Non-pigmented ciliary epithelial cell (primary cell): ENCODE measurements at places on chromosomes 7 and 10.

- no peak for DNase-seq
Observed at GRCh38 chr10:71219918-71220688, 7.7 kb downstream of the UNC5B start.

DNA sequence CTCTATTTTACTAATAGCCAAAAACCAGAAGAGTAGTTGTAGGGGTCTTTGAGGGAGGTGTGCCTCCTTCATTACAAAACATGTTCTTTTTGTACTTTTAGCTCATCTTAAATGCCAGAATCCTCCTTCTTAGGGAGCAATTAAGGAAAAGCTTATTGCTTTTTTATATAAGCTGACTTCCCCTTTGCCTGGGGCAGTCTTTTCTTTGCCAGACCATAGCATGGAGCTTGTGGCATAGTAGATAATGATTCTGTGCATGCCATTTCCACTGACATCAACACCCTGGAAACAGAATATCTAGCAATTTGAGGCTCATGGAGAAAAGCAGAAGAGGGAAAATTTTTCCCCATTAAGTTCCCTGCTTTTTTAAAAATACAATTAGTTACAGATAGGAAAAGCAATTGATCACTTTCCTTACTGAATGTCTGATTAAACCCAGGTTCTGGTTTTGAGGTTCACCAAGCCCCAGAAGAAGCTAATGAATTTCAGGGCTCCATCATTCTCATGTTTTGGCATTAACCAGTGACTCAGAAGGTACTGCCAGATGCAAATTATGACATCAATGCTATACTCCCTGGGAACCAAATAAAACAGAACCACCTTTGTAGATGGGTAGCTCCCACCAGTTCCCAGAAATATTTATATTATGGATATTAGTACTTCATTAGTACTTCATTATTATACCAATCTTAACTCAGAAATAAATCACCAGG is 410.6 kb downstream of the KCNMA1 start:
- DNase-seq, result no peak

DNA sequence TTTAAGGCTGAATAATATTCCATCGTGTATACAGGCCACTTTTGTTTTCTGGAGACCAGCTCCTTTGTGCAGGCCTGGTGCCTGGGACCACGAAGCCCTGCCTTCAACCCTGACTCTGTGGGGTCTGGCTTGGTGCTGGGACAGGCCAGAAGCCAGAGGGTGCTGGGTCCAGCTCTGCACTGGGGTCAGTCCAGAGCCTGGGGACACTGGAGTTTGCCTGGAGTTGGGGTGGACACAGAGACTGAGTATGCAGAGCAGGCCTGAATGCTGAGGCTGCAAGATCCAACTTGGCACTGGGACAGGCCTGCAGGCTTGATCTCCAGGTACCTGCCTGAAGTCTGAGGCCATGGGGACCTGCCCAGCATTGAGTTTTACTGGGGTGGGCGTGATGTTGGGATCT is 558.8 kb upstream of the CNTNAP2 start:
- no peak for DNase-seq

- DNase-seq, result no peak
Observed at GRCh38 chr7:65971021-65971420, 11.0 kb downstream of the GUSB start.

DNA sequence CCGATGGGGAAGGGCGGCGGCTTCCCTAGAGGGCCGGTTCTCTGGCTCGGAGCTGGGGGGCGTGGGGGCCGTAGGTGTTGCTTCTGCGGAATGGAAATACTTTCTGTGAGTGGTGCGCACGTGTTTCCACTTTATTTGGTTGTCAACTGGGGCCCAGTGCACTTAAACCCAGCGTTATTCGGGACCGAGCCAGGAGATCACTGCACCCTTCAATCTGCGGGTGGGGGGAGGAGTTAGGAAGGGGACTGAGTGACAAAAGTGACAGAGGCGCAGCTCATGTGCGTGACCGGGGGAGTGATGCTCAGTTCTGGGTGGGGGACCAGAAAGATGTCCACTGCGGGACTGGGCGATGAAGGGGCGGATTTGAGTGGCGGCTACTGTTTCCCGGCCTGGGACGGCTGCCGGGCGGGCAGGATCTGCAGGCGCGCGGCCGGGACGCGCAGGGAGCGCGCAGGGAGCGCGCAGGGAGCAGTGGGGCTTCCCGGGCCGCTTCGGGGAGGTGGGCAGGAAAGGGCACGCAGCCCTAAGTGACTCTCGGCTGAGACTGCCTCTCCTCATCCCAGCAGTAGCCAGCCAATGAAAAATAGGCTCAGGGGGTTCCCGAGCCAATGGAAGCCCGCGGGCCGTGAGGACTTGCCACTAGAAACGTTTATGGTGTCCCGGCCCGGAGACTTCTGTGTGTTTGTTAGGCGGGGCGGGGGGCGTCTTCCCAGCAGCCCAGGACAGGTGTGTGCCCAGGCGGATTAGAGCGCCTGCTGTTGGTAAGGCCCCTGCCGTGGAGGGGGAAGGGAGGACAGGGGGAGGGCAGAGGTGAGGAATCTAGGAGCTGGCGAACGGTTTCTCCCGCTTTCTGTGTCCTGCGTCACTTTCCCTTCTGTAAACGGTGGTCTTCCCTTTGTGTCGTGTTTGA is 54.3 kb upstream of the KDM7A start:
- no peak for DNase-seq

- DNase-seq, result no peak
Observed at GRCh38 chr10:124955868-124956267, 13.9 kb downstream of the ZRANB1 start.

GRCh38 chr10:17003151-17003550 is 126.5 kb downstream of the CUBN start:
- peak; percentile 97 for DNase-seq

DNA sequence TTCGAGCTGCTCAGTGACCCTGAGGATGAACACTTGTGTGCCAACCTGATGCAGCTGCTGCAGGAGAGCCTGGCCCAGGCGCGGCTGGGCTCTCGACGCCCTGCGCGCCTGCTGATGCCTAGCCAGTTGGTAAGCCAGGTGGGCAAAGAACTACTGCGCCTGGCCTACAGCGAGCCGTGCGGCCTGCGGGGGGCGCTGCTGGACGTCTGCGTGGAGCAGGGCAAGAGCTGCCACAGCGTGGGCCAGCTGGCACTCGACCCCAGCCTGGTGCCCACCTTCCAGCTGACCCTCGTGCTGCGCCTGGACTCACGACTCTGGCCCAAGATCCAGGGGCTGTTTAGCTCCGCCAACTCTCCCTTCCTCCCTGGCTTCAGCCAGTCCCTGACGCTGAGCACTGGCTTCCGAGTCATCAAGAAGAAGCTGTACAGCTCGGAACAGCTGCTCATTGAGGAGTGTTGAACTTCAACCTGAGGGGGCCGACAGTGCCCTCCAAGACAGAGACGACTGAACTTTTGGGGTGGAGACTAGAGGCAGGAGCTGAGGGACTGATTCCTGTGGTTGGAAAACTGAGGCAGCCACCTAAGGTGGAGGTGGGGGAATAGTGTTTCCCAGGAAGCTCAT is 1.1 kb downstream of the DDIT4 start:
- DNase-seq, result no peak

DNA sequence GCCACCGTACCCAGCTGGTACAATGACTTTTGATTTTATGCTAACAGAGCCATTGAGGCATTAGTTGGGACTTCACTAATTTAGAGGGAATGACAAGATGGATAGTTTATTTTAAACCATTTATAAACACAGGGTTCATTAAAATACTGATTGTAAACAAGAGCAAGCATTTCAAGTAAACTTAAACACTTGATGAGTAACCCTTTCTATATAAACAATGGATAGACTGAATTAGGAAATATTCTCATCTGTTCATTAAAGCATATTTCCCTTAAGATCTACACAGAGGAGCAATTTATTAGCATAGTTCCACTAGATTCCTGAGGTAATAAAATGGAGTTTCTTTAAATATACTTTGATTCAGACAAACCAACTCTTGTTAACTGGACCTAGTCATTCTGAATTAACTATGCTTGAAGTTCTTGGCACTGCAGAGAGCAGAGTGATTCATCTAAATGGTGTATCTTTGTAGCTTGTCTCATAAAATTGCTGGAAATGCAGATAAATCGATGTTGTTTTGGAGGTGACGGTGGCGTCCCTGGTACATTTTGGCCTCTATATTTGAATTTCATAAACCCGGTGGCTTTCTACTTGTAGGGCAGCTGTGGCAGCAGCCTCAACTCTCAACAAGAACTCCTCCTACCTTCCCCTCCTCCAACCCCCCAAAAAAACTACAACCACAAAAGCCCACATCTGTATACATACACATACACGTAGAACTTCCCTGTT is 15.4 kb upstream of the VDAC2 start:
- DNase-seq, result no peak

DNA sequence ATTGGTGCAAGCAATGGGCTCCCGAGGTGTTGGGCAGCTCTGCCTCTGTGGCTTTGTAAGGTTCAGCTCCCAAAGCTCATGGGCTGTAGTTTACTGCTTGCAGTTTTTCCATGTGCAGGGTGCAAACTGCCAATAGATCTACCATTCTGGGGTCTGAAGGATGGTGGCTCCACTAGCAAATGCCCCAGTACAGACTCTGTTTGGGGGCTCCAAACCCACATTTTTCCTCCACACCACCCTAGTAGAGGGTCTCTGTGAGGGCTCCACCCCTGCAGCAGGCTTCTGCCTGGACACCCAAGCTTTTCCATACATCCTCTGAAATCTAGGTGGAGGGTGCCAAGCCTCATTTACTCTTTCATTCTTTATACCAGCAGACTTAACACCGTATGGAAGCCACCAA is 17.4 kb upstream of the ZNF37A start:
- DNase-seq, result no peak

DNA sequence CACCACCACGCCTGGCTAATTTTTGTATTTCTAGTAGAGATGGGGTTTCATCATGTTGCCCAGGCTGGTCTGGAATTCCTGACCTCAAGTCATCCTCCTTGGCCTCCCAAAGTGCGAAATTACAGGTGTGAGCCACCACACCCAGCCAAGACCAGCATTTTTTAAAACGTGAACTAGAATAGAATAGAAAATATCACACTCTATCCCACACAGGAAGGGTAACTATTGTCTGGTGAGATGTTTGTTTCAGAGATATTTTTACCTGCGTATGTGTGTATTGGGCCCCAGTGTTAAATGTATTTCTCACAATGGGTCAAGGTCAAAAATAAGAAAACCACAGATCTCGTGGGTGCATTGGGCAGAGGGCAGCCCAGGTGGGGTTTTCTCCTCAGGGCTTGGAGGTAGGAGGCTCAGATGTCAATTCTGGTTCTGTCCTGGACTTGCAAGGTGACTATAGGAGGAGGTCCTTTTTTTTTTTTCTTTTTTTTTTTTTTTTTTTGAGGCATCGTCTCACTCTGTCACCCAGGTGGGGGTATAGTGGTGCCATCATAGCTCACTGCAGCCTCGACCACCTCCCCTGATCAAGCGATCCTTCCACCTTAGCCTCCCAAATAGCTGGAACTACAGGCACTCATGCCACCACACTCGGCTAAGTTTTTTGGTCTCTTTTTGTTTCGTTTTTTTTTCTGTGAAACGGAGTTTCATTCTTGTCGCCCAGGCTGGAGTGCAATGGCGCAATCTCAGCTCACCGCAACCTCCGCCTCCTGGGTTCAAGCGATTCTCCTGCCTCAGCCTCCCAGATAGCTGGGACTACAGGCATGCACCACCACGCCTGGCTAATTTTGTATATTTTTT is 19.0 kb downstream of the SH2B2 start:
- no peak for DNase-seq

- no peak for DNase-seq
Observed at GRCh38 chr7:87330942-87331341, 14.5 kb upstream of the CROT start.

DNA sequence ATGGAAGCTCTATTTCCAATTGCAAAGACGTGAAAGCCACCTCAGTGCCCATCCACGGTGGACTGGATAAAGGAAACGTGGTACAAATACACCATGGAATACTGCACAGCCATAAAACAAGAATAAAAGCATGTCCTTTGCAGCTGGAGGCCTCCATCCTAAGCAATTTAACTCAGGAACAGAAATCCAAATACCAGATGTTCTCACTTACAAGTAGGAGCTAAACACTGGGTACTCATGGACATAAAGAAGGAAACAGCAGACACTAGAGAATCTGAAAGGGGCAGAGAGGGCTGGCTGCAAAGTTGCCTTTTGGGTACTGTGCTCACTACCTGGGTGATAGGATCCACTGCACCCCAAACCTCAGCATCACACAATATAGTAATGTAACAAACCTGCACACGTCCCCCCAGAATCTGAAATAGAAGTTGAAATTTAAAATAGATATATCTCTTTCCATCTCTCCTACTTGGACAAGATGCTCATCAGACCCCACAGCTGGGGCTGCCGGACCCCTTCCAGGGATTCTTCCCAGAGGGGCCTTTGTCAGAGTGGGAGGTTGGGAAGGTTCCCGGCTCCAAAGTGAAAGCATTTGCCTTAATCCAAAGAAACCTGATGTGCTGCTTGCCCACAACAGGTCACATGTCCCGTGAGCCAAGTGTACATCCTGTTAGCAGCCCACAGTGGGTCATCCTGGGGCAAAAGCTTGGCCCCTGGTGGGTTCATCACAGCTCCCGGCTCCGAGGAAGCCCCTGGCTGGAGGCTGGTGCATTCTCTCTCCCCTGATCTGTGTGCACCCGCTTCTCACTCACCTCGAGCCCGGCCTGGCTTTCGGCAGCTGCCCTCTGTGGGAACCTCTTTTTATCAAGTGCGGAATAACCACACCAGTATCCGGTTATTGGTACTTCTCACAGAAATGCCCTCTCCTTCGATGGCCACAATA is 172.3 kb upstream of the PPP2R2D start:
- no peak for DNase-seq

GRCh38 chr7:15461576-15461975 is 100.2 kb downstream of the AGMO start:
- DNase-seq, result peak; percentile 90

- no peak for DNase-seq
Observed at GRCh38 chr10:73494213-73494612, 1.6 kb downstream of the PPP3CB start.

DNA sequence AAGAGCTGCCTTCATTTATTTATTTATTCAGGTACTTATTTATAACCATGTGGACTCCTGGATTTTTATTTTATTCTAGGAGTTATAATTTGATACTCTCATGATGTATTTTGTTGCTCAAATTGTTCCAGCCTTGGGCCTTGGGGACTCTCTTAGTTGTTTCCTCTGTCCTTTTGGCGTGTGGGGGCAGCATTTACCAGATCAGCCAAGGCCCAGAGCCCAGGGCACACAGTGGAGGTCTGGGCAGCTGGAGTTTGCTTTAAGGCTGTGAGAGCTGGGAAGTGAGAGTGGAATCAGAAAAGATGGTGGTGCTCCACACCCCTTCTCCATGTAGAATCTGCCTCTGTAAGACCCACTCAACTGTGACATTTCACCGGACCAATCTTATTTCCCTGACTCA is 398.9 kb downstream of the RPS24 start:
- no peak for DNase-seq

- DNase-seq, result no peak
Observed at GRCh38 chr10:87966459-87966858, 103.0 kb downstream of the PTEN start.

DNA sequence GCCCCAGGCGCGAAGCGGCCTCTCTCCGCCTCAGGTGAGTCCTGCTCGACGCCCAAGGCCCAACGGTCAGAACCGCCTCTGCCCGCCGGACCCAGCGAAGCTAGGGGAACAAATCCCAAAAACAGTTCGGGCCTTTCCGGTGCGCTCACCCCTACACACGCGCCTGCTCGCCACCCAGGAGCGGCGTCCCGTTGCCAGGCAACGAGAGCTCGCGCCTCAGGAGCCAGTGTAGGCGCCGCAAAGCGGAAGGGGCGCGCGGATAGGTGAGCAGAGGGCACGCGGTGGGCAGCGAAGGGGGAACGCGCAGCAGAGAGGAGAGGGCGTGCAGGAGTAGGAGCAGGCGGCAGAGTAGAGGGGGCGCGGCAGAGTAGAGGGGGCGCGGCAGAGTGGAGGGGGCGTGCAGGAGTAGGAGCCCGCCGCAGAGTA is at the start of the genes DYDC1 and DYDC2:
Gene DYDC1 (minus strand): TSS at position 193 of the 426 bp plus-strand sequence. CDS start 4,154 bp downstream, outside the sequence.
Gene DYDC2 (plus strand): TSS at position 219 of the 426 bp plus-strand sequence. CDS start 5,663 bp downstream, outside the sequence.
- DNase-seq, result no peak

GRCh38 chr7:130275826-130276297 is 9.2 kb downstream of the CPA2 start:
- DNase-seq, result no peak
